Smooth muscle cell of bladder (primary cell): ENCODE measurements at places on chromosomes 11 and 22. TPM values are rescaled to one million over a fixed set of nuclear protein-coding genes. Genes with fewer than 3 reads are reported as not detected.

FOSL1 gene
- 2.6 and 4.4 TPM in 2 replicates for total RNA-seq

SCN3B gene
- not detected in 2 replicates for total RNA-seq

MIAT gene
- total RNA-seq, result 0.85 and 0.92 TPM in 2 replicates

NCF4 gene
- total RNA-seq, result not detected in 2 replicates

TEAD1 gene
- total RNA-seq, result 59.0 and 75.5 TPM in 2 replicates

TRIM66 gene
- 6.0 and 7.6 TPM in 2 replicates for total RNA-seq

SHISA8 gene
- total RNA-seq, result not detected in 2 replicates
